ENCODE measurements at places on chromosomes 2 and 18.
A peak's percentile ranks its signal among the peaks of the same experiment; 100 is the strongest.

GRCh38 chr2:180195847-180196246, 188.8 kb upstream of the CWC22 start:
- DNase-seq, result no peak

DNA sequence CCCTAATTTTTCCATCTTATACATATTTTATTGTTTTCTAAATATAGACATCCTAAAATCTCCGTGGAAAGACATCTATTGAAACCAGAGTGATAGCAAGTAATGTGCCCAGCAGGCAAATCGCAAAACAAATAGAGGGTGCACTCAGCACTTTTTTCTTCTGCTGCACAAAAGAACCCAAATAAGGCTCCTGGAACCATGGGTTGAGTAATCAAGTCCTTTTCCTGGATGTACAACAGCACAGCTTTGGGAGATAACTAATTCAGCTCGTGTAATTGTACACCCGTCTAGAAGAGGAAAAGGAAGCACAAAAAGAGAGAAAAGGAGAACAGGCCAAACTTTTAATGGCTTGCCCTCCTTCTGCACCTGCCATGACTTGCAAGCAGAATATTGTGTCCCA, 126.9 kb upstream of the TLK1 start:
- DNase-seq, result no peak

GRCh38 chr2:76953733-76954347, 568.3 kb downstream of the LRRTM4 start:
- peak; percentile 7 for DNase-seq

DNA sequence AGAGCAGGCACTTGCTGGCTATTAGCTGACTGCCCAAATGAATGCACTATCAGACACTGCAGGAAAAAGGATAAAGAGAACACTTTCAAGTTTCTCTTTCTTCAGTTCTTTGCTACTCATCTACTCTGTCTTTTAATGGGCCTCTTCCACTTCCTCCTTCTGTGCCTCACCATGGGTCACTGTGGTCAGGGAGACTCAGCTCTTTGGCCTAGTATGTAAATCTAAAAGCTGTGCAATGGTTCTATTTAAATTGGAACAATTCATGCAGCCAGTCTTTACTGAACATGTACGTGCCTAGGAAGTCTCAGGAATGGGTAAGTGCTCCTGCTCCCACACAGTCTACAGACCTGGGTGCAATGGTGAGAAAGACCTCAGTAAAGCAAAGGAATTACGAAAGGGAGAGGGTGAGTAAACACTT, 79.1 kb upstream of the DNMT3A start:
- peak; percentile 53 for DNase-seq

DNA sequence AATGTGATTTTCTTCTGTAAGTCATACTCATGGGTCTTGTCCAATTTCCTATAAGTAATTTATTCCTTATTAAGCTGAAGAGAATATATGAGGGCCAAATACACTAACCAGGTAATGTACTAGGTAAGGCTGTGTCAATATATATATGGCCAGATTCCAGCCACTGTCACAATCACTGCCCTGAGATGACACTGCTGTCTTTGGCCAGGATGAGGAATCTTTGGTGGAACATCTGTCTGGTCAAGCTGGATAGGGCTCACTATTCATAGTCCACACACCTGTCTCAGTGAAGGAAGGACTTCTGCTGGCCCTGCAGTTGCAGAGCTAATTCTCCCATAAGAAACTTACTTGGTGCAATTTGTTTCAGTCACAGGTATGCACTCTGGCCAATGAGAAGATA, 11.3 kb downstream of the MSTN start:
- DNase-seq, result no peak

- no peak for DNase-seq
These were observed 273.5 kb downstream of the NBAS start for GRCh38 chr2:15287447-15288184.
